Thoracic aorta (tissue), 2 donors: ENCODE measurements at places on chromosomes 13 and 19. TPM values are rescaled to one million over a fixed set of nuclear protein-coding genes. Genes with fewer than 3 reads are reported as not detected.

The ZNF558 gene
- total RNA-seq: 44.1 TPM

The NLRP9 gene
- total RNA-seq: not detected

The SIAH3 gene
- not detected for total RNA-seq

The FFAR2 gene
- total RNA-seq: not detected

The UBXN6 gene
- total RNA-seq: 51.1 TPM

The FAM124A gene
- total RNA-seq: 13.7 TPM

The SLITRK5 gene
- under 0.01 TPM for total RNA-seq

The CEACAM1 gene
- 4.6 TPM for total RNA-seq

The PRRG2 gene
- total RNA-seq: not detected

The RAB3D gene
- 14.2 TPM for total RNA-seq

The ACER1 gene
- not detected for total RNA-seq

The PRODH2 gene
- total RNA-seq: not detected

The SPC24 gene
- 4.7 TPM for total RNA-seq

- no peak for DNase-seq
Measured at GRCh38 chr19:19256072-19256969, 16.8 kb downstream of the TM6SF2 start.

DNA sequence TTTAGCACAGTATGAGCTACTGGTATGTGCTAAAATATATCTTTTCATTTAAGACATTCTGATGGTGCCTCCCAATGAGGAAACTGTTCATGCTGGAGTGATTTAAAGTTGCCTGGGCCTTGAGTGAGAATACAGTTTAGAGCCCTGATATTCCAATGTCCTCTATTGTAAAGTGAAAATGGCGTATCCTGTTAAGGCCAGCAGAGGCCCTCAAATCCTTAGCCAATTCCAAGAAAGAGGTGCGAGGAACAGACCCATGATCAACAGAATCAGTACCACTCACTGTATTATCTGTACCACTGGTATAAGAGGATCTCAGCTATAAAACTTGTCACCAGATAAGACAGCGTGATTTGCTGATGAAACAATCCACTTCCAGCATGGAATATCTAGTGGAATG lies 273.1 kb upstream of the SLITRK5 start:
- DNase-seq: no peak

GRCh38 chr19:15330801-15331418 lies 1.4 kb downstream of the BRD4 start:
- DNase-seq: no peak

GRCh38 chr13:72427757-72428528 lies 299.5 kb downstream of the MZT1 start:
- DNase-seq: no peak

DNA sequence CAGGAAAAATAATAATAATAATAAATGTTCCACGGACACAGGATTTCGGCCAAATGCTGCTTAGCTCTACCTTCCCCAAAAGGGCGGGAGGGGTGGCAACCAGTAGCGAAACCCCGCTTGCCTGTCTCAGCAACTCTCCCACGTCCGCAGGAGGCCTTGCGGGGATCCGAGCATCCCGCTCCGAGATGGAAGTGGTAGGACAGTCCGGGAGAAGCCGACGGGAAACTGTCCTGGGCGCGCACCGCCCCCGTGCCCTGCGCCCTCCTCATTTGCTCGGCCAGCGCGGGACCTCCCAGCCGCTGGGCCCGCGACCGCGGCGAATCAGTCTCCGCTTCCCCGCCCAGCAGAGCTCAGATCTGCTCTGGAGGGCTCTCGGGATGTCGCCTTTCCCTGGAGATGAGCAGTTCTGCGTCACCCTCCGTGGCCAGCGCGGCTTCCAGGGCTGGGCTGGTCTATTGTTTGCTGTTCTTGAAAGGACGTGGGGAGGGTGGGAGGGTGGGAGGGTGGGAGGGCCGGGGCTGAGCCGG lies 48.9 kb upstream of the PABPC3 start:
- DNase-seq: no peak

DNA sequence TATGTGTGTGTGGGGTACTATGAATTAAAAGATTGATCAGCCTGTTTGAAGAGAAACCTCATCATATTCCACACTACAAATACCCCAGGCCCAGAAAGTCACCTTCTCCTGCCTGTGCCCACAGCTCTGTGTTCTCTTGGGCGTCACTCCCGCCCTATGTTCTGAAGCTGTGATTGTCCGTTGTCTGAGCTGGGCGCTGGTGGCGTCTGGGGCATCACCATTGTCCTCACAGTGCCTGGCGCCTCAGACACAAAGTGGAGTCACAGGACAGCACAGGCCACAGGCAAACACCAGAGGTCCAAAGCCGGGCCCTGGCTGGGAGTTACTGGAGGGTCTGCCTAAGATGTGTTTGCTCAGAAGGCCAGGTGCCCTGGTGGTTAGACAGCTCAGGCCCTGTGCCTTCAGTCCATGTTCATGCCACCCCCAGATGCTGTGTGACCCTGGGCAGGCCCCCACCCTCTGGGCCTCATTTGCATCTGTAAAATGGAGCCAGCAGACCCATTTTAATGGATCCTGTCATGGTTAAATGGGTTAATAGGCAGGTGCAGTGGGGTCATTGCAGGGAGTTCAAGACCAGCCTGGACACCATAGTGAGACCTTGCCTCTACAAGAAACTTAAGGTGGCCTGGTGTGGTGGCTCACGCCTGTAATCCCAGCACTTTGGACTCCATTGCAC lies 34.5 kb downstream of the DNM2 start:
- no peak for DNase-seq

DNA sequence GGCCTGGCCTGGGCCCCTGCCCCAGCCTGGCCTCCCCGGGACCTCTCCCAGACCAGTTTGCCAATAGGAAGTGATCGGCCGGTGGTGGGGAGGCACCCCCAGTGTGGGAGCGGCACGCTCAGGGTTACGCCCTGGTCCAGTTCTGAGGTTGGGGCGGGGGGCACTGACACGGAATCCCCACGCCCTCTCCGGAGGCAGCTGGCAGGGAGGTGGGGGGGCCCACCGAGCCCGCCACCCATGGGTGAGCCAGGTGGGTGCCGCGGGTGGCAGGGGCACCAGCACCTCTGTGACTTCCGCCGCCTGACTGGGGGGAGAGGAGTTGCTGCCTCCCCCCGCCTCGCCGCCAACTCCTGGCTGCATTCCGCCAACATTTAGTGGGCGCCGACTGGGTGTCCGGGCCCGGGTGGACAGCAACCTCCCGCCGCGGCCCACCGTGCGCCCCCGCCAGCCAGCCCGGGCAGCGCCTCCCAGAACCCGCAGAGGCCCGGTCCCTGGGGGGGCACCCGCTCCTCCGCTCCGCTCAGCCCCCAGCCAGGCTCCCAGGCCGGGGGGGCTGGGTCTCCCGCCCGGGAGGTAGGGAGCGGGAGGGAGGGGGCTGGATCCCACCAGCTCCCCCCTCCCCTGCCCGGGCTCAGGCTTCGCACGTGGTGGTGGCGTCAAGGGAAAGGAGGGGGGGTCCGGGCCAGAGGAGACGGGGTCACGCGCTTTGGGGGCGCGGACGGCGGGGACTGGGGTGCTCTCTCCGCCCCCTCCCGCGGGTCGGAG lies 2.0 kb downstream of the ZBTB7A start:
- no peak for DNase-seq

- no peak for DNase-seq
Measured at GRCh38 chr13:45215392-45216077, 14.7 kb upstream of the KCTD4 start.

GRCh38 chr19:7955696-7956095 lies 12.2 kb upstream of the TIMM44 start:
- DNase-seq: no peak

DNA sequence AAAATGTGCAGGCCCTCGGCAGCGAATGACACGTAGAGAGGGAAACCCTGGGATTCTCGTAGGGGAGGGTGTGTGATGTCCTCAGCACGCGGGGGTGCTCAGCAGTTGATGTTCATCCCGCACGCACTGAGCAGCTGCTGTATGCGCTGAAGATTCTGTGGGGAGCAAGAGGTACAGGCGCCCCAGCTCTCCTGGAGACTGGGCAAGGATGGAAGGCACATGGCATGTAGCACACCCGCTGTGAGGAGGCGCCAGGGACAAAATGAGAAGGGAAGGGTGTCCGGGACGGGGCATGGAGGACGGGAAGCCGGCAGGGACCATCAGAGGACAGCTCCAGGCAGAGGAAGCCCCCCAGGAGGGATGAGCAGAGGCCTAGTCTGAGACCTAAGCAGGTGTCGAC lies 15.4 kb downstream of the ATP11A start:
- no peak for DNase-seq

DNA sequence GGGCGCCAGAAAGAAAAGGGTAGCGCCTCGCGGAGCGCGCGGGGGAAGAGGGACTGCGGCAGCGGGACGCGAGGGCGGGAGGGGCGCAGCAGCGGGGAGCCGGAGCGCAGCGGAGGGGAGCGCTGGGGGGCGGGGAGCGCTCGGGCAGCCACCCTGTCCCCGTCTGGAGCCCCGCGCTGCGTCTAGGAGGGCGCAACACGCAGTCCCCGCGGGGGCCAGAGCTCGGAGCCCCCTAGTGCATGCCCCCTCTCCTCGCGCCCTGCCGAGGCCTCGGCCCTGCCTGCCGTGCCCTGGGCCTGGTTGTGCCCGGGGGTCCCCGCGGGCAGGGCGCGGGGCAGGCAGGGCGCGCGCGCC lies 37.9 kb downstream of the SOX1 start:
- DNase-seq: no peak

GRCh38 chr13:92896842-92897241 lies 329.8 kb upstream of the GPC6 start:
- no peak for DNase-seq

- no peak for DNase-seq
Measured at GRCh38 chr19:21432590-21432989, 35.7 kb downstream of the ZNF493 start.

GRCh38 chr13:46071590-46072249 lies 19.2 kb upstream of the ZC3H13 start:
- DNase-seq: no peak

- DNase-seq: no peak
Measured at GRCh38 chr13:103030776-103031175, 35.4 kb downstream of the SLC10A2 start.

DNA sequence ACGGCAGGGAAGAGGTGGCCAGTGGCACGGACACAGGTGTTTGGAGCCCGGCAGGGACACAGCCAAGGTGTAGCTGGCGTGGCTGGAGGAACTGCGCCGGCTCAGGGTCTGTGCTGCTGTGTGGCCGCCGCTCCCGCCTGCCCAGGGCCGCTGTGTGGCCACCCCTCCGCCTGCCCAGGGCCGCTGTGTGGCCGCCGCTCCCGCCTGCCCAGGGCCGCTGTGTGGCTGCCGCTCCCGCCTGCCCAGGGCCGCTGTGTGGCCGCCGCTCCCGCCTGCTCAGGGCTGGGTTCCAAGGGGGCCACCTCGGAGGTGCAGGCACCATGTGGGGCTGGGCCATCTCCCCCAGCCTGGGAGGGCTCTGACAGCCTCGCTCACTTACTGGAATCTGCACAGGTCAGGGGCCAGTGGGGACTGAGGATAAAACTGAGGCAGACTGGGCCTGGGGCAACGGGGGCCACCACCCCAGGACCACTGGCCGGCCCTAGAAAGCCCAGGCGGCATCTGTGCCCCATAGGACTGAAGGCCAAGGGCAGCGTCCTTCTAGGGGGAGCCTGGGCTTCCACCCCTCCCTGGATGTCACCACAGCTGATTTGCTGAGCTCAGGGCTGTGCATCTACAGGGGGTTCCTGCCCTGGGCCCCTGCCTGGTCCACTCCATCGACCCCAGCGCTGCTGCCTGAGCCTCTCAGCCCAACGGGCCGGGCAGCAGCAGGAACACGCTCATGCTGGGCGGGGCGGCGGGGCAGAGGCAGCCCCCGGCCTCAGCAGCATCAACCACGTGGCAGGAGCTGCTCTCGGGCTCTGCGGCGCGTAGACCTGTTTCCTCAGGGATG lies 21.5 kb downstream of the C13orf46 start:
- no peak for DNase-seq

DNA sequence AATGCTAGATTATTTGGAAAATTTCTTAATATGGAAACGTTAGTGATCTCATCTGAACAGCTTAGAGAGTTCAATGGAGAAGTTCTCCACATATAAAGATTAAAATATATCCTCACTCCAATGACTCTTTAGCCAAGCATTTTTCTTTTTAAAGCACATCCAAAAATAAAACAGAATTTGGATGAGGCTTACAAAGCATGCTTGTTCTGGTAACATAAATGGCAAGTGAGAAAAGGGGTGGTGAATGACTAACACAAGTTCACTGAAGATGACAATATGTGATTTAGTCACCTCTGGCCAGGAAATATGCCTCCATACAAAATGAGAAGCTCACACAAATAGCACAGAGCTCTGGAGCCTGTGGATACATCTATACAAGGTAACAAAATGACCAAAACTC lies 253.0 kb downstream of the PCDH20 start:
- DNase-seq: no peak

DNA sequence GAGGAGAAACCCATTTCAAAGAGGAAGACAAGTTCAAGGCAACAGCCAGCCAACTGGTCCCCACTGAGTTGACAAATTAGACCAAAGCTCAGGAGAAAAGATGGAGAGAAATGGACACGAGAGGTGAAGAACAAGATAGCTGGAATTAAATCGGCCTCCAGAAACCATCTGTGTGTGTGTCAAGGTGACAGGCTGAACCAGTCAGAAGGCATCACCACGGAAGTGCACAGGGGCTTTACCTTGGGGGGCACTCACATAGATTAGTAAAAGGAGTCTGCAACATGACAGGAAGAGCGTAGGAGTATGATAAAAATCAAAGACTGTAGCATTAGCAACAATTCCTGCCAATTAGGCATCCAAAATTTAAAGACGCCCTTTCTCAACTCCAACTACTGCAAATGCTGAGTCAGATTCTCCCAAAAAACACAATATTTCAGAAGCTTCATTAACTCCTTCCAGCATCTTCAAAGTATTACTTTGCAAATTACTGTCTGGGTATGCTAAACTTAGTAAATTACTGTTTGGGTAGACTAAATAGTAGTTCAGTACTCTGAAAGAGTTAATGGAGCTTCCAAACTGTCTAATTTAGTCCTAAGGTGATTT lies 66.2 kb downstream of the FOXO1 start:
- no peak for DNase-seq

- DNase-seq: no peak
Measured at GRCh38 chr19:4830332-4830731, 1.2 kb downstream of the TICAM1 start.

- DNase-seq: no peak
Measured at GRCh38 chr19:20271215-20271926, 104.4 kb downstream of the ZNF486 start.

DNA sequence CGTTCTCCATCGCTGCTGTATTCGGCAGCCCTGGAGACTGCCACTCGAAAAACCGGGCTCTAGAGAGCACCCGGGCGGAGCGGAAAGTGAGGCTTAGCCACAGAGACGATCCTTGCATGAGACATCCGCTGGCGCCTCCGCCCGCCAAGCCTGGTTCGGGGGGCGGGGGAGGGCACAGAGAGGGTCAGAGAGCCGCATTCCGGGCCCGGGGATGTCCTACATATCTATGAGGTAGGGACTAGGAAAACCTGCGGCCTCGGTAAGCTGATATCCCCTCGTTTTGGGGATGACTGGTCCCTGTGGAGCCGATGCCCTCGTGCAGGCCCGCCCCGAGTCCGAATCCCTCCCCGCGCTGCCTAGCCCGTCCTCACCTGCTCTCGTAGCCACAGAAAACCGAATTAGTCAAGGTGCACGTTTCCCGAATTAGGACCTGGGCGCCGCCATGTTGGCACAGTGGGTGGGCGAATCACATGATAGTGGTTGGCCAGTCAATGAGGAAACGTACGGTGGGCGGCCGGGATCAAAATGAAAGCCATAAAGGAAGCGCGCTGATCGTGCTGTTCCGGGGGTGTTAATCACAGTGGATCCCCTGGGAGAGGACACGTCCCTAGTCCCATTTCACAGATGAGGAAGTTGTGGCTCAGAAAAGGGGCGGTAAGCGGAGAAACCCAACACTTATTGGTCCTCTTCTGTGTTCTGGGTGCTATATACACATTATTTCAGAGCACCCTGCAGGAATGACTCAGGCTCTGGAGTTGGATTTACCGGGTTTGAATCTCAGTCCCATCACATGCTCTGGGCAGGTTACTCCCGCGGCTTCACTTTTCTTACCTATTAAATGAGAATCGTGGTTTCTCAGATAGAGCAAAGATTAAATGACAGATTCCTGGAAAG lies at the start of gene TRMT1:
TSS of gene TRMT1 (minus strand) at position 459 of the 894 bp plus-strand sequence. CDS start at position 118, 341 bp downstream.
- peak; percentile 94 for DNase-seq
